Activated T-cell treated with anti-CD3 and anti-CD28 coated beads, Interleukin-2, amount 50 U/mL, for 24 hours (primary cell): ENCODE measurements at places on chromosomes 2 and 18.

GRCh38 chr2:240871071-240871958 lies 2.7 kb downstream of the AGXT start:
- no peak for DNase-seq

- DNase-seq = no peak
Observed at GRCh38 chr2:239957681-239958472, 67.3 kb downstream of the NDUFA10 start.

GRCh38 chr2:147275943-147276342 lies 568.9 kb upstream of the ACVR2A start:
- DNase-seq = no peak

- DNase-seq = peak; percentile 53
Observed at GRCh38 chr2:98936353-98937351, 627 bp upstream of the CRACDL start.

GRCh38 chr18:13725566-13726231 lies 659 bp downstream of the FAM210A start:
- DNase-seq = no peak

DNA sequence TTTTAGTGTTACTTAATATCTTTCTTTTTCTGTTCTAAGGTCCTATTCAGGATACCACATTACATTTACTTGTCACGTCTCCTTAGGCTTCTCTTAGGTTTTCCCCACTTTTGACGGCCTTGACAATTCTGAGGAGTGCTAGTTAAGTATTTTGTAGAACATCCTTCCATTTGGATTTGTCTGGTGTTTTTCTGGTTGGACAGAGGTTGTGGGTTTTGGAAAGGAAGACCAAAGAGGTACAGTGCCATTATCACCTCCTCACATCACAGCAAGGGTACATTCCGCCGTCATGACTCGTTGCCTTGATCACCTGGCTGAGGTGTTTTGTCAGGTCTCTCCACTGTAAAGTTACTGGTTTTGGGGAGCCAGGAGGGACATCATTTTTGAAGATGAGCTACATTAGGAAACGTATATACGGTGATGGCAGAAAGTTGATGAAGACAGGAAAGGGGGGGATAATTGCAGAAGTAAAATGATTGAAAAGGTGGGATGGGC lies 88.4 kb upstream of the TMEM247 start:
- DNase-seq = no peak

- DNase-seq = no peak
Observed at GRCh38 chr2:174670446-174670845, 72.8 kb upstream of the WIPF1 start.

DNA sequence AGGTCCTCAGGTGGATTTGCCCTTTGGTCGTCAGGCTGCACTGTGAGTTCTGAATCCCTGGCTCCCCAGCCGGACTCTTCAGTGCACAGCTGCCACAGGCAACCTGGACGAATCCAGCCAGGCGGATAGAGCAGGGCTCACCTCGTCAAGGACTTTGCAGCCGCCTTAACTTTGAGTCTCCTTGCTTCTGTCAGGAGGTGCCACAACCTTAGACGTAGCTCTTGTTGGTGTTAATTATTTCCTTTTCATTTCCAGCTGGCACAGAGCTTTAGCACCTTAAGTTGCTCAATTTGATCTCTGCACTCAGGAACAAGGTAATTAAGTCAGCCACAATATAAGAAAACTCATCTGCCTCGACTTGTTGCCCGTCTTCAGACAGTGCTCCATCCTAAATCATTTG lies 17.7 kb downstream of the SMIM21 start:
- DNase-seq = no peak

DNA sequence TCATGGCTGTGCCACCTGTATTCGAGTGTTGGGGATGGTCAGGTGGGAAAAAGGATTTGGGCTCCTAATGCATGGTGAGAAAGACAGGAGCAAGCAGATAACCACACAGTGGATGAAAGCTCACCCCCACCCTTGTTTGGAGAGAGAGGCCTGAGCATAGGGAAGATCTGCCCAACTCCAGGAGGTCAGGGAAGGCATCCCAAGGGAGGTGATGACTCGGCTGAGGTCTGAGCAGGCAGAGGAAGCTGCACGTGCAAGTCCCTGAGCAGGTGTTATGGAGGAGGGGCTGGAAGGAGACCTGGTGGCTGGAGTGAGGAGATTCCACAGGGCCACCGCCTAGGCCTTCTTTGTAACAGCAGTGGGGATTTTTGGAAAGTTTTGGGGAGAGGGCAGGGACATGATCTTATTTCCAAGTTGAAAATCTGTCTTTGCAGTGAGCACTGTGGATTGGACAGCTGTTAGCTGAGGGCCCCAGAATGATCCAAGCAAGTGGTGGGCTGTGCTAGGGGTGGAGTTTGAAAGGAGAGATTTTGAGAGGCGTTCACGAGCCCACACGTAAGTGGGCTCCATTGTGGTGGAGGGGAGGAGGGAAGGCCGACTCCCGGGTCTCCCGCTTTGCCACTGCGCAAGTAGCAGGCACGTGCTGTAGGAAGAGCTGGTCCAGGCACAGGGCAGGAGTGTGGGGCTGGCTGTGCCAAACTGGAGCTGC lies 228.5 kb downstream of the GLI2 start:
- DNase-seq = no peak

DNA sequence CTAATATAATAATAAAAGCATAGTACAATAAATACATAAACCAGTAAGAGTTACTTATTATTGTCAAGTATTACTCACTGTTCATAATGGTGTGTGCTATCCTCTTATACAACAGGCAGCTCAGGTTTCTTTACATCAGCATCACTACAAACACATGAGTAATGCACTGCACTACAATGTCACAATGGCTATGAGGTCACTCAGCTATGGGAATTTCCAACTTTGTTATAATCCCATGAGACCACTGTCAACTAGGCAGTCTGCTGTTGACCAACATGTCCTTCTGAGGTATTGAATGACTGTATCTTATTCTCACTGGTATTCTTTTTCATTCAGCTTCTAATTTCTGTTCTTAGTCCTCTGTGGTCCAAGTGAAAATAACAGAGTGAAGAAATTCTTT lies 250.4 kb upstream of the DSEL start:
- no peak for DNase-seq

DNA sequence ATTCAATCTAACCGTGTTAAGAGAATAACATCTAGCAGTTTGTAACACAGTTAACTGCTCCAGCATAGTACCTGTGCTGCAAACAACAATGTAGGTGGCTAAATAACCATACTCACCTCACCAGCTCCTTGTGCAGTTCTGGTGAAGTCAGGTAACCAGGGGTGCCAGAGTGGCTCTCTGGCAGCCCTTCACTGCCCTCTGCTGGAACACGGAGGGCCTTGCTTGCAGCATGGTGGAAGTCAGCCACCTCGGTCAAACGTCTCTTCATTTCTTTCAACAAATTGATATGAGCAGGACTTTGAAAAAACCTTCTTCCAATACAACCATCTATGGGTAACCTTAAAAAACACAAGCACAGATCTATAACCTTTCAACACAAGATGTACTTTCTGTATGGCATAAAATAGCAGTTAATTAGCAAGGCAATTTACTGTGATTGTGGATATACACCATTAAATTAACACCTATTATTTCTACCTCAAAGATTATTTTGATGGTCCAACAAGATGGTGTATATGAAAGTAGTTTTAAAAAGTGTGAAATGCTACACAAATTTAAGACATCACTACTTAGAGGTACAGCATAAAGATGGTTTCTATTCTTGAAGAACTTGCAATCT lies 56.6 kb downstream of the EPG5 start:
- DNase-seq = peak; percentile 70

DNA sequence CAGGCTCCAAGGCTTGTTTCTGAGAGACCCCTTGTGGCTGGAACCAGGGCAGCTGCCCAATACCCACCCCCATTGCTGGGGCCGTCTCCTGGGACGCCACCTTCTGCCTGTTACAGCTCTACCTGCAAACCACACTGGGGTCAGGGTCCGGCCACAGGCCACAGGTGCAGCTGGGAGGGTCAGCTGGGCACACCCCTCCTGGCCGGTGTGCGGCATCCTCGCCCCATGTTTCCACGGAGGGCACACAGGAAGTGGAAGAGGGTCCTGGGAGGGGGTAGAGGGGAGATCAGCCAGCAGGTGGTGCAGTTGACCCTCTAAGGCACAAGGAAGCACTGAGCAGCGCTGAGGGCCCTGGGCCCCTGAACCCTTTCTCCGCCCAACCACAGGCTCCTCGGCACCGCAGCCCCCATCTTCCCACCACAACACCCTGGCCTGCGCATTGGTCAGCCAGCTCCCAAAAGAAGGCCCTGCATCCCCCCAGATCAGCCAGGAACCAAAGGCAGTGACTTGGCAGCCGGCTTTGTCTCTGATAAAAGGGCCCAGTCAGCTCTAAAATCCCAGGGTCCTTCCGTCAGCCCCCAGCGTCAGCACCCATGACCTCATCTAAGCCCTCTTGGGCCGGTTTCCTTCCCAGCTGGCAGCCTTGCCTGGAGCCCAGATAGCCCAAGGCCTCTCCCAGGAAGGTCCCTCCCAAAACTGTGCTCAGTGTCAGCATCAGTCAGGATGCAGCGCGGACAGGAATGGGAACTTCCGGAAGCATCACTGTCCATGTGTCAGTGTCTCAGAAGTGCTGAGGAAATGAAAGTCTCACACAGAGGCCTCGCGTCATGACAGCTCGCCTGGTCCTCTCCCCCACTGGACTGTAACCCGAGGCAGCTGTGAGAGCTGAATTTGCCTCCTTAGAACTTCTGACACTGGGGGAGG lies 1.7 kb downstream of the ERFE start:
- DNase-seq = no peak

GRCh38 chr2:5540856-5541255 lies 151.3 kb upstream of the SOX11 start:
- no peak for DNase-seq

DNA sequence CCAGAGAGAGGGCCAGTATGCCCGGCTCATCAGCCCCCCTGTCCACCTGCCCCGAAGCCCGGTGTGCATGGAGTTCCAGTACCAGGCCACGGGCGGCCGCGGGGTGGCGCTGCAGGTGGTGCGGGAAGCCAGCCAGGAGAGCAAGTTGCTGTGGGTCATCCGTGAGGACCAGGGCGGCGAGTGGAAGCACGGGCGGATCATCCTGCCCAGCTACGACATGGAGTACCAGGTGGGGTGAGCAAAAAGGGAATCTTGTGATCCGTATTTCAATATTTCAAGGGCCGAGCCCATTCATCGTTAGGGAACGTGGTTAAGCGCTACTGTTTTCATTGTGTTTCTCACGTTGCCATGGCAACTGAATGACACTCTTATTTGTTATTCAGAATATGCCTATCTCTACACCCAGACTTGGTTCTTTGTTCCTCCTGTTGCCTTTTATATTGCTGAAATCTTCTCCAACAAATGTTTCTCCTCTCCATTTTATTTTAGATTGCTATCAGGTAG lies 81.5 kb downstream of the NRP2 start:
- DNase-seq = peak; percentile 40

DNA sequence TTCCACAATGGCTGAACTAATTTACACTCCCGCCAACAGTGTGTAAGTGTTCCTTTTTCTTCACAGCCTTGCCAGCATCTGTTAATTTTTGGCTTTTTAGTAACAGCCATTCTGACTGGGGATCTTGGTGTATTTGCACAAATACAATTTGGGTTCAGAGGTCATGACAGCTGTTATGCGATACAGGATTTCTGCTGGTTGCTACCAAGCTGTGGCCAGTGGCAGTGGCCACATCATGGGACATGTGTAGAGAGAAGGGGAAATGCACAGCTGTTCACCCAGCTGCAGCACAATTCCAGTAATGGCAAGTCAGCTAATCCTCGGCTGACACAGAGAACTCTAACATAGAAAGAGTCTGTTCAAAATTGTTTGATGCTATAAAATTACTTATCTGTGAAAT lies 21.0 kb upstream of the SELENOI start:
- DNase-seq = no peak

GRCh38 chr2:66890166-66890742 lies 455.3 kb downstream of the MEIS1 start:
- DNase-seq = no peak

- no peak for DNase-seq
Observed at GRCh38 chr2:40401896-40402295, 50.0 kb downstream of the SLC8A1 start.

DNA sequence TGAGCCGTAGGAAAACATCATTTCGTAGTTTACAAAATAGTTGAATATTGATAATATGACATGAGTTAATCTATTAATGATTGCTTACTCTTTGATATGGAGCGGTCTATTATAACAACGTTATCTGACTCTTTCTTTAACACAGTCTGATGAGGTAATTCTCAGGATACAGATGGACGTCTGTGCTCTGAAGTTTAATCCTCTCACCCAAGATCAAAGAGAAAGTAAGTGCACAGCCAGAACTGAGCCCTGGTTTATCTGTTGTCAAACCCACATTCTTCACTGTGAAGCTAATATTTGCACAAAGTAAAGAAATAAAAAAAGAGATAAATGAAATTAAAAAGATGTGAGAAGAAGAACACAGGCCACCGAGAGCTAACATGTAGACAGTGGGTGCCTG lies 190.9 kb upstream of the COPS8 start:
- no peak for DNase-seq

DNA sequence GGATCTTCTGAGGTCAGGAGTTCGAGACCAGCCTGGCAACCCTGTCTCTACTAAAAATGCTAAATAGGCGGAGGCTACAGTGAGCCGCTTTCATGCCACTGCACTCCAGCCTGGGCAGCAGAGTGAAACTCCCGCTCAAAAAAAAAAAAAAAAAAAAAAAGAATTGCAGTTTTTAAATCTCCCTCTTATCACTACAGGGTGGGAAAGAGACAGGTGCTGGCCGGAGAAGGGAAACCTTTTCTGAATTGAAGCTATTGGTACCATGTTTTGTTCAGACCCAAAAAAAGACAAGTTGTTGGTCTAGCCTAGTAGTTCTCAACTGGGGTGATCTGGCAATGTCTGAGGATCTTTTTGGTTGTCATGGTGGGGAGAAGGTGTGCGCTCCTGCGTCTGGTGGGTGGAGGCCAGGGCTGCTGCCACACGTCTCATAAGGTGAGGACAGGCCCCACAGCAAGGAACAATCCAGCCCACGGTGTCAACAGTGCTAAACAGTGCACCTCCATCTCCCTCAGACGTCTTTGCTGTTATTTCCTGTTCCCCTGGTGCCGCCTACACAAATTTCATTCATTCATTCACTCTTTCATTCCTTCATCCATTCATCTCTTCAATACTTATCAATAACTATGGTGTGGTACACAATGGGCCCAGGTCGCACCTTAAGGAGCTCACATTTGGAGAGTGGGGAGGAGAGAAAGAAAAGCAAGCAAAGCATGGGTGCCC lies 28.8 kb upstream of the ODC1 start:
- no peak for DNase-seq

DNA sequence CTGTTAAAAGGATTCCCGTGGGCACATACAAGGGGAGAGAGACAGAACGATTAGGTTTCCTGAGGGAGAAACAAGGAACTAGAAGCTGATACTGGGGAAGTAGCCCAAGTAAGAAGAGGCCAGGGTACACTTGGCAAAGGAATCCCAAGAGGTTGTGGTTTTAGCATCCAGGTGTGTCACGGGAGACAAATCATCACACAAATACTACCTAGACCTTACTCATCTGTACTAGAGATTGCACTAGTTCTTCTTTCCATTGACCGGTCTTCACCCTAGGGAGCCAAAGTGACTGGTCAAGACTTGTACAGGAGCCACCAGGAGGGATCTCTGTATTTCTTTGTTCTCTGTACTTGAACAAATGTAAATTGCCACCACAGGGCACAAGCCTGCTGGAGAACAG lies 14.2 kb upstream of the NR4A2 start:
- no peak for DNase-seq
